ENCODE measurements at places on chromosomes 1 and 21. TPM values are rescaled to one million over a fixed set of nuclear protein-coding genes. Genes with fewer than 3 reads are reported as not detected.

DNA sequence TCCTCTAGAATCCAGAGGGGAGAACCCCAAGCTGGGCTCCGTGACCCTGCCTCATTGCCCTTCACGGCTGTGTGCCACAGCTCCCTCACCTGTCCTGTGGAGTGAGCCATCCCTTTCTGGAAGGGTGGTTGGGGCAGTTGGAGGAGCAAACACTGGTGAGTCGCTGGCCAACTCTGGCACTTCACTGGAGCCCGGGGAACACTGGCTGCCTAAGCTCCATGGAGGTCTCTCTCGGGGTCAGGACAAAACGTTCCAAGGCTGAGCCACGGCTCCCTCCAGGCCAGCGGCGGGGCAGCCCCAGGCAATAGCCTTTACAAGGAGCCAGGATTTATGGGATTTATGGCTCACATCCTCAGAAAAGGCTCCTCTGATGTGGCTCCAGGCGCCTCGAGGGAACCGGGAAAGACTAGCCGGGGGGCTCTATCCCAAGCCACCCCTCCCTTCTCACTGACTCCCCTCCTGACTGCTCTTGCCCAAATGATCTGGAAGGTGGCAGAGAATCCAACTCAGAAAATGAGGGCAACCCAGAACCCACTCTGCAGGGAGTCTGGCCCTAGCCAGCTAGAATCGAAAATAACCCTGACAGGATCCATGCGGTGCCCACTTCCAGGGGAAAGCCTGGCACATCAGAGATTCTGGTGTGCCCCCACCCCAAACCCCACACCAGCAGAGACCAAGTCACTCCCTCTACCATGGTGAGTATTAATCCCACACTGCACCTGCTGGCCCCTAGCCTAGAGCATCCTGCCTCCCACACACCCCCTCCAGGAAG, 75.2 kb downstream of the GLIS1 start:
- H3K27ac ChIP-seq: no peak overlapping the region
- no peaks in the 10 kb centered on the region for H3K27me3 ChIP-seq
- H3K4me3 ChIP-seq: no peak overlapping the region

GRCh38 chr1:31335007-31335406, 37.9 kb downstream of the FABP3 start:
- no peaks in the 10 kb centered on the region for H3K36me3 ChIP-seq
- H3K27me3 ChIP-seq: no peaks in the 10 kb centered on the region
- H3K4me3 ChIP-seq: no peak overlapping the region
- no peaks in the 10 kb centered on the region for H3K4me1 ChIP-seq
- DNase-seq: no peak

GRCh38 chr1:196535727-196536126, 72.5 kb downstream of the KCNT2 start:
- H3K27me3 ChIP-seq: no peaks in the 10 kb centered on the region
- no peaks in the 10 kb centered on the region for H3K4me1 ChIP-seq
- H3K27ac ChIP-seq: no peak overlapping the region
- H3K36me3 ChIP-seq: no peaks in the 10 kb centered on the region

DNA sequence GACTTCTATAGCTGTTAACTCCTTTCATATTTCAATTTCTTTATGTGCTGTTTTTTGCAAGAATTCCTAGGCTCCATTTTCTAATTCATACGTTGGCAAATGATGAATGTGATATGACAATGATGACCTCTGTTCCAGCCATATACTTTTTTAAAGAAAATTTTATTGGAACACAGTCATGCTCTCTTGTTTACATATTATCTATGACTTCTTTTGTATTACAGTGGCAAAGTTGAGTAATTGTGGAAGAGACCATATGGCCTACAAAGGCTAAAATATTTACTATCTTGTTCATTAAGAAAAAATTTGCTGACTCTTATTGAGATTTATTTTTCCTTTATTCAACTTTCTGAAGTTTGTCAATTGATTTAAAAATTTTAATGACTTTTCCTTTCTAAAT, 7.1 kb downstream of the IFI44L start:
- H3K27ac ChIP-seq: no peak overlapping the region
- H3K4me3 ChIP-seq: no peak overlapping the region
- H3K36me3 ChIP-seq: no peaks in the 10 kb centered on the region
- DNase-seq: no peak

- H3K27ac ChIP-seq: no peak overlapping the region
- no peaks in the 10 kb centered on the region for H3K36me3 ChIP-seq
- no peak overlapping the region for H3K4me3 ChIP-seq
- no peaks in the 10 kb centered on the region for H3K27me3 ChIP-seq
These were observed 73.4 kb upstream of the EDN2 start for GRCh38 chr1:41557751-41558455.

DNA sequence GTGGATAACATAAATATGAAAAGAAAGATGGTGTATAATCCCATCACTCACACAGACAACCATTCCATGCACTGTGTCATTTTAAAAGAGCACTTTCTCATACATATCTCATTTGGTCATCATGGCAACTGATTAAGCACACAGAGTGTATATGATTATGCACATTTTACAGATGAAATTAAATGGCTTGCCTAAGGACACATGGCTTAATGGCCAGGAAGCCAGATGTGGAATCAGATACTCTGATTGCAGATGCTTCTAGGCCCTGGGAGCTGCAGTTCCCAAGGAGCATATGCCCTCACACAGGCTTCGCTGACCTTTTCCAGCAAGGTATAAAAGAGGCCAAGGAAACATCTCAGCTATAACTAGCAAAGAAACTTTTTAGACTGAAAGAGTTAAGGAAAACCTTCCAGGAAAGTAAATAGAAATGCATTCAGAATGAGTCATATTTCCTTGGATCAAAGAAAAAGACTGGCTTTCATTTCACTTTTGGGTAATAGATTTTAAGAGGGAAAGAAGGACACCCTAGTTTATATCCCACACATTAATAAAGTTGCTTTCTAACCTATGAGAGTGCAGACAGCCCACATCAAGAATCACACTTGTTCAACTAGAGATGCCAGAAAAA, 19.6 kb upstream of the FAM89A start:
- H3K4me1 ChIP-seq: no peaks in the 10 kb centered on the region
- H3K27ac ChIP-seq: no peak overlapping the region
- H3K36me3 ChIP-seq: no peaks in the 10 kb centered on the region
- DNase-seq: no peak

DNA sequence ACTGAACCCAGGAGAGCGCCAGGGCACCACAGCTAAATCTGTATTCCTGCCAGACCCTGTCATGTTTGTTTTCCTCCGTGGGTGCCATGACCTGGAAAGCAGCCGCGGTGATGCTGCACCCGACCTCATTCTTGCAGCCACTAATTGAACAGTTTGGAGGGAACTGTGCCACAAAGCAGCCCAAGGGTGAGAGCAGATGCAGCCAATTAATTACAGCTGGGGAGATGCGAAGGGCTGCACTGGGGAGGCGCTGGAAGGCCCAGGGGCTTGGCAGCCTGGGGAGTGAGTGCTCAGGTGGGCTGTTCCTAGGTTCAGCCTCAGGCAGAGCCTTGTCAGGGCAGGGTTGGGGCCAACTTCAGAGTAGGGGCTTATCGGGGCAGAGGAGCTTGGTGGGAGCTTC, 158.4 kb upstream of the CD34 start:
- no peaks in the 10 kb centered on the region for H3K36me3 ChIP-seq
- H3K4me3 ChIP-seq: no peak overlapping the region
- H3K27me3 ChIP-seq: no peaks in the 10 kb centered on the region

DNA sequence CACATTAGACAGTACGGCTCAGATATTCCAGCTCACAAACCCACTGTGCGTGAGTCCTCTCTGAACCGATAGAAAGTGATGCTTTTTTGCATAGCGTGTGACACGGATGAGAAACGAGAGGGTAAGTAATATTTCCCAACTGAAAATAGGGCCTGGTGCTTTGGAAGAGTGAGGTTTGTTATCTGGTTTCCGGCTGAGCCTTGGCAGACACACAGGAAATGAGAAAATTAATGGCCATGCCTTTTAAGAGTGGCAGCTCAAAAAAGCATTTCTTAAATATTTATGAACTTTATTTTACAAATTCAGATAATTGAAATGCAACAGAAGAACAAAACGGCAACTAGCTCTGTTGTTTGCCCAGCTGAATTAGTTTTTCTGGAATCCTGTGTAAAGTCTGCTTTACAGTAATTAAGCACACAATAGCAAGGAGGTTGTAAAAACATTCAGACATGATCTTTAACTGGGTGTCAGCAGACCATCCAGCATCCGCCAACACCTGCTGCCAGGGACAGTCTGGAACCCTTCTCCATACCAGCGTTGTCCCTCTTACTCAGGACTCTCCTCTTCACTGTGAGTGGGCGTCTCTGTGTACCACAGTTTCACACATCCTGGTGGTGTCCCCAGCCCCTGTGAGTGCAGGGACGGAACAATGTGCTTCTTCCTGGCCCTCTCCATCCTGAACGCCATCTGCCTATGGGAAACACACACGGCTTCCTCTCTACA, 155.4 kb downstream of the PGBD5 start:
- no peaks in the 10 kb centered on the region for H3K36me3 ChIP-seq
- no peaks in the 10 kb centered on the region for H3K4me1 ChIP-seq
- H3K27ac ChIP-seq: peak overlapping the region; percentile 50
- no peak for DNase-seq

DNA sequence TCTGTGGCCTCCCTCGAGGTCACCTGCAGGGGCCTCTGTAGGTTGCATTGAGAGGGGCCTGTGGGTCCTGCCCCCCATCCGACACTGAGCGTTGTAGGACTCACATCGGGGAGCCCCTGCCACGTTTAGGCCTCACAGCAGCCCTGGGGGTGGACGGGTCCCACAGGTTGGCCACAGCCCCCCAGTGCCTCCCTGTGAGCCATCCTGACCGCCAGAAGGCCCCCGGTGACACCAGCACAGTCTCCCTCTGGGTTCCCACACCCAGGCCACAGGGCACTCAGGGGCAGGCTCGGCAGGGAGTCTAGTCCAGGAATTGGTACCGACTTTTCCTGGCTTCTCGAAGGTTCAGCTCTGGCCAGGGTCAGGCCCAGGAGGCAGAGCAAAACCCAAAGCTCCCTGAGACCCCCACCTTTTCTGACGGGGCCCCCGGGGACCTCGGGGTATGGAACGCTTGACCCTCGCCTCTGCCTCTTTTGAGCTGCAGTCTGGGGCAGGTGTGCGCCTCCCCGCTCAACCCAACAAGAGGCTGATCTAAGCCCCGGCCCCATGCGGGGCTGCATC, 13.9 kb upstream of the POFUT2 start:
- no peak overlapping the region for H3K4me3 ChIP-seq
- DNase-seq: no peak
- peak overlapping the region; percentile 72 for H3K27ac ChIP-seq
- H3K4me1 ChIP-seq: peaks cover 14% of the 10 kb centered on the region
- H3K27me3 ChIP-seq: no peaks in the 10 kb centered on the region

Gene C1orf21
- 66.5 TPM for total RNA-seq

GRCh38 chr1:15028102-15028501, 125.4 kb upstream of the TMEM51 start:
- peak; percentile 29 for DNase-seq
- H3K4me1 ChIP-seq: no peaks in the 10 kb centered on the region
- no peak overlapping the region for H3K27ac ChIP-seq
- H3K27me3 ChIP-seq: no peaks in the 10 kb centered on the region
- no peak overlapping the region for H3K4me3 ChIP-seq

Gene SLC9C2
- 0.83 TPM for total RNA-seq

GRCh38 chr21:40850071-40850470, 3.1 kb upstream of the DSCAM start:
- H3K4me3 ChIP-seq: no peak overlapping the region
- no peak overlapping the region for H3K27ac ChIP-seq
- H3K36me3 ChIP-seq: no peaks in the 10 kb centered on the region
- H3K27me3 ChIP-seq: no peaks in the 10 kb centered on the region
- no peak for DNase-seq

DNA sequence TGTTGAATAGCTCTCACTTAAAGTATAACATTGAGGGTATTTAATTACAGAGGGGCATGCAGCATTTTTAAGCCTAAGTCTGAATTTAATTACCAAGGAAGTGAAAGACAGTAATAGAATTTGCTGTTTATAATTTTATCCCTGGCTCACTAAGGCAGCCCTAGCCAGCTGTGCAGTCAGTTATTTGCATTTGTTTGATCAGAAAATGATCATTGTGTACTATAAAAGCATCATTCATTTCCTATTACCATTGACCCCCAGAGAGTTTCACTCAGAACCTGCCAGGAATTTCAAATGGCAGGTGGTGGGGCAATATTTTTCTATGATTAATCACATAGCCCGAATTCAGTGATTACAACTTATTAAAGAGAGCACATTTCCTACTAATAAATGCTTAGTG, 277.1 kb upstream of the KAZN start:
- H3K36me3 ChIP-seq: no peaks in the 10 kb centered on the region
- no peaks in the 10 kb centered on the region for H3K27me3 ChIP-seq
- no peaks in the 10 kb centered on the region for H3K4me1 ChIP-seq
- no peak overlapping the region for H3K4me3 ChIP-seq
- H3K27ac ChIP-seq: no peak overlapping the region

DNA sequence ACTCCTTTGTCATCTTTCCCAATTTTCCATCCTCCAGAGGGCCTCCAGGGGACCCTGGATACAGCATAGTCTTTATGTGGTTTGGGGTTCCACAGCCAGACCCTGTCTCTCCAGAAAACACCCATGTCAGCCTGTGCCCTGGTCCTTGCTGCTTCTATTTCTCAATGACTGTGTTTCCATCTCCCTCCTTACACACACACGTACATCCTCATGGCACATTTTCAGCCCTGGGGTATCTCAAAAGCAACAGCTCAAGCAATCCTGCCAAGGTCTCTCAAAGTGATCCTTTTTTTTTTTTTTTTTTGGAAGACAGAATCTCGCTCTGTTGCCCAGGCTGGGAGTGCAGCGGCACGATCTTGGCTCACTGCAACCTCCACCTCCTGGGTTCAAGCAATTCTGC, 22.3 kb downstream of the QSOX1 start:
- no peaks in the 10 kb centered on the region for H3K27me3 ChIP-seq
- H3K4me1 ChIP-seq: peaks cover 5% of the 10 kb centered on the region
- H3K36me3 ChIP-seq: no peaks in the 10 kb centered on the region
- no peak for DNase-seq
- no peak overlapping the region for H3K4me3 ChIP-seq

DNA sequence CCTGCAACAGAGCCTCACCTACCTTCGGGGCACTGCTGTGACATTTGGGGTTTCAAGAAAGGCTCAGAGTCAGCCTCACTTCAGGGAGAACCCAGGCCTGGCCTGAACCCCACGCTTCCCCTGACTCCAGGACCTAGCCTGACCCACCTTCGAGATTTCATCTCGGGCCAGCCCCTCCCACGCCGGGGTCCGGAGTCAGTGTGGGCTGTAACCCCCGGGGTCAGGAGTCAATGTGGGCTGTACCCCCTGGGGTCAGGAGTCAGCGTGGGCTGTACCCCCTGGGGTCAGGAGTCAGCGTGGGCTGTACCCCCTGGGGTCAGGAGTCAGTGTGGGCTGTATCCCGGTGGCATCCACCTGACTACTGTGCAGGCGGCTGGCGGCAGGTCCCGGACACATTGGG, 183.0 kb upstream of the RAB4A start:
- H3K36me3 ChIP-seq: no peaks in the 10 kb centered on the region
- H3K27ac ChIP-seq: no peak overlapping the region
- DNase-seq: no peak
- H3K27me3 ChIP-seq: no peaks in the 10 kb centered on the region
- no peaks in the 10 kb centered on the region for H3K4me1 ChIP-seq
- no peak overlapping the region for H3K4me3 ChIP-seq

Gene RIPPLY3
- total RNA-seq: not detected

Gene LCE1C
- not detected for total RNA-seq

- no peaks in the 10 kb centered on the region for H3K4me1 ChIP-seq
- DNase-seq: no peak
- H3K4me3 ChIP-seq: no peak overlapping the region
These were observed 45.0 kb downstream of the SLC19A1 start for GRCh38 chr21:45496968-45497845.

- no peaks in the 10 kb centered on the region for H3K27me3 ChIP-seq
- no peak within 1 kb of the TSS for H3K4me3 ChIP-seq
- no peaks in the 10 kb centered on the region for H3K36me3 ChIP-seq
- no peak for DNase-seq
- no peaks in the 10 kb centered on the region for H3K4me1 ChIP-seq
- H3K27ac ChIP-seq: no peak within 1 kb of the TSS
These were observed at the start of gene CNR2 for GRCh38 chr1:23913212-23913880. CNR2 (minus strand) TSS chr1:23913362; CDS start chr1:23875617, 37,745 bp downstream.

All from uterus (tissue), 4 donors.